ENCODE measurements at places on chromosomes 3 and 15.

- DNase-seq = peak; percentile 45
Observed at GRCh38 chr15:23038726-23039142, 635 bp downstream of the TUBGCP5 start.

GRCh38 chr15:42728560-42728959 is 8.4 kb downstream of the CDAN1 start:
- DNase-seq = no peak

DNA sequence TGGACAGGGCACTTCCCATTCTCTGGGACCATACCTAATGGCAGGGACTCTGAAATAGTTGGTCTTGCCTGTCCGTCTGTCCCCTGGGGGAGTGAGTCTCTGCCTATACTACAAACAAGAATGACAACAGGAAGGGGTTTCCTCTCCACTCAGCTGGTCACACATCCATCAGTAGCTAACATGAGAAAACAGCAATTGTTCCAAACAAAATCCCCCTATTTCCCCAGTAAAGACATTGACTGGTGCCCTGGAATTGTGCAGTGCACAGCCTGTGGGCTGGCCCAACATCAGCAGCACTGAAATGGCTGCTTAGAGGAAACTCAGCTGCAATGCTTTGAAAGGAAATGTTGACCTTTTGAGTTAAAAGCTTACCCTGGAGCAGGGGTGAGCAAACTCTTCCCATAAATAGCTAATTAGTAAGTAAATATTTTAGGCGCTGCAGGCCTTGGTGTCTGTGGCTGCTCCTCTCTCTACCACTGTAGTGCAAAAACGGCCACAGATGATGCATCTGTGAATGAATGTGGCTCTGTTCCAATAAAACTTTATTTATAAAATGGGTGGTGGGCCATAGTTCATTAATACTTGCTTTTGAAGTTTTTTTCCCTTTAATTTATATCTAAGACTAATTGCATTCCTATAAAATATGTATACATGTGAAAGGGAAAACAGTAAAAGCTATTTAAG is 174.3 kb downstream of the KLF13 start:
- DNase-seq = no peak

DNA sequence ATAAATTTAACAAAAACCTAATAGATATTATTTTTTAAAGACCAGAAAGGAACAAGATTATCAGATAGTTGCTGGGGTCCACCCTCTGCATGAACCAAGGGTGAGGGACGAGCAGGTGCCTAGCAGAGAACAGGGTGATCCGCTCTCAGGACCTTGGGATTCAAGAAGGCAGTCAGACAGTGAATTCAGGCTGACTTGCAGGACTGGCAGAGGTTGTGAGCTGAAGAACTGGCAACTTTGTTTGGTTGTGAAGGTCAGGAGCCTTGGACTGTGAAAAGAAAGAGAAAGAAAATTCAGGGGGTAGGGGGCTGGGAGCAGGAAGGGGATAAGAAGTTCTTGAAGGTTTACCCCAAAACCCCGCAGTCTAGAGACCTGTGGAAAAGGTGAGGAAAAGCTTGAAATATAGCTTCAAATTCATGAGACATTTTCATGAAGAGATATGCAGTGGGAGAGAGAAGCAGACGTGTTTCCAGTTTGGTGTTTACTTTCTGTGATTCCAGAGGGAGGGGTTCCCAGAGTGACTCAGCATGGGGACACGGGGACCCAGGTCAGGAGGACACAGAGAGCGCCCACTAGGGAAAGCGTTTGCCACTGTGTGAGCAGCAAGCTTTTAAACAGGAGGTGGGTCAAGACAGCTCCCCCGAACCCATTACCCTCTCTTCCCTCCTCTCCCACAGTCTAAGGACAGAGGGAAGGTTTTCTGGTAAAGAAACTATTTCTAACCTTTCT is 217.2 kb upstream of the UMPS start:
- DNase-seq = no peak

DNA sequence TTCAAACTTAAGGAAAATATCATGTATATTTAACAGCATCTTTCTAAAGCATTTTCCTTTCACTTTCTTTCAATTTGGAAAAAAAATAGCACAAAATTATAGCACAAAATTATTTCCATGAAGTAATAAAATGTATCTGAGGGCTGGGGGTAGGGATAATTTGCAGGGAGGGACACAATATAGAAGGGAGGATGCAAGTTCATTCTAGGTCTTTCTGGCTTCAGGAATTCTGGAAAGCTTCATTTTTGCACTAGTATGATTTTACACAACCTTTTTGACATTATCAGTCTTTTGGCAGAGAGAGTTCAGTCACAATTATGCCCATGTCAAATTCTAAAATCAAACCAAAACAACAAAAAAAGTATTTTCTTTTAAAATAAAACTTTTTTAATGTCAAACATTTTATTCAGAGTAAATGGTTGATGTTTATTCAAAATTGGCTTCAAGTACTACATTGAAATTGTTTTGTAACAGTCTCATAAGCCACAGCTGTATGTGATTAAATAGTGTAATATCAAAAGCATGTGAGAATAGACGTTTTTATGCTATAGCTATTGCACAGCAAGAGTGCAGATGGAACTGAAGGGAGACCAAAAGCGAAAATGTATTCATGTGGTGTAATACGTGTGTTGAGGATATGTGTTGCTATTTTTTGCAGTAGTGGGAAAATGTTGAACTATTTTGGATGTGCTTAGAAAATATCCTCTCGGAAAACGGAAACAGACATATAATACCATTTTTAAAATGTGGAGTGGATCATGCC is 5.8 kb downstream of the RBMS3 start:
- DNase-seq = peak; percentile 94

DNA sequence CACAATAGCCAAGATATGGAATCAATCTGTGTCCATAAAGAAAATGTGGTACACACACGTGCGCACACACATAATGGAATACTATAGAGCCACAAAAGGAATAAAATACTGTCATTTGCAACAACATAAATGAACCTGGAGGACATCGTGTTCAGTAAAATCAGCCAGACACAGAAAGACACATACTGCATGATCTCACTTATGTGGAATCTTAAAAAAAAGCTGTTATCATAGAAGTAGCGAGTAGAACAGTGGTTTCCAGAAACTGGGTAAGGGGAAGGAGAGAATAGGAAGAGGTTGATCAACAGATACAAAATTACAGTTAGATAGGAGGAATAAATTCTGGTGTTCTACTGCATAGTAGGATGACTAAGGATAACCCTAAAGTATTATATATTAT is 11.1 kb downstream of the ATOSA start:
- peak; percentile 1 for DNase-seq

DNA sequence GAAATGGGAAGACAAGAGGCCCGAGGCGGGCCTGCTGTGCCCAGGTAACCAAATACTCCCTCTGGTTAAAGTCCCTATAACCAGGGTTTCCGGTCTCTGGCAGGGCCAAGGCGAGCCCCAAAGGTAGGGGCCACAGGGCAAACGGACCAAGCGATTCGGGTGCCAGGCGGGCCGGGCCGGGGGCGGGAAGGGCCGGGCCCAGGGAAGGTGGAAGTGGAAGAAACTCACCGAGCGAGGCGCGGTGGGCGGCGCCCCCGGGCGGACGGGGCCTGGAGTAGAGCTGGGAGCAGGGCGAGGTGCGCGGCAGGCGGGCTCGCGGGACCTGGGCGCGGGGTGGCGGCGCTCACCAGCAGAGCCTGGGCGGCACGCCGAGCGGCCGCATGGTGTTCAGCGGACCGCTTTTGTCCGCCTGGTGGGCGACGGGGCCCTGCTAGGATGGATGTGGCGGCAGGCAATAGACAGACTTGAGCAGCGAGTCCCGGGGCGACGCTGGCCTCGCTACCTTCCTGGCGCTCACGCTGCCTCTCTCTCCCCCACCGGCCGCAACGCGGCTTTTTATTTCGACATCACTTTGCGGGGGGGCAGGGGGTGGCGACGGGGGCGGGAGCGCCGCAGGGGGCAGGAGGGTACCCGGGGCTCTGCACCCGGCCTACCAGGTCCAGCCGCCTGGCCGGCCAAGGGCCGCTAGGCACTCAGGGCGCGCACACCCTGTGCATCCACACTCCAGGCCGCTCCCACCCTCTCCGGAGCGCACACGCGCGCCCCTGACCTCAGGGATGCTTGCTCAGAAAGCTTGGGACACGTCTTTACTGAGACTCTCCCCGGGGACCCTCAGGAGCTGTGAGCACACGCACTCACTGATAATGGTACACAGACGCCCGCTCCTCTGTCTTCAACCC is at the start of gene GATA2:
GATA2 (minus strand) TSS at position 531 of the 899 bp plus-strand sequence. CDS start 6,170 bp downstream, outside the sequence.
- no peak for DNase-seq

DNA sequence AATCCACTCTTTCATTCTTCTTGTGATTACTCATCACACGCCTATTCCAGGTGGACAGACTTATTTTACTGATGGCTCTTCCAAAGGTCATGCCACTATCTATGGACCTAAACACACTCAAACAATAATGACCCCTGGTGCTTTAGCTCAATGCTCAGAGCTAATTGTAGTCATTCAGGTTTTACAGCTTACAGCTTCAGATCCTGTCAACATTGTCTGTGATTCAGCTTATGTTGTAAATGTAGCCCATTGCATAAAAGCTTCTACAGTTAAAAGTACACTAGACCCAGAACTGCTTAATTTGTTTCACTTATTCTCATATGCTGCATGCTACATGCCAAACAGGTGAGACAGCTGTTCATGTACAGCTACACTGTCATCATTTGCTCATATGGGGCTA is 49.2 kb downstream of the LSM3 start:
- no peak for DNase-seq

DNA sequence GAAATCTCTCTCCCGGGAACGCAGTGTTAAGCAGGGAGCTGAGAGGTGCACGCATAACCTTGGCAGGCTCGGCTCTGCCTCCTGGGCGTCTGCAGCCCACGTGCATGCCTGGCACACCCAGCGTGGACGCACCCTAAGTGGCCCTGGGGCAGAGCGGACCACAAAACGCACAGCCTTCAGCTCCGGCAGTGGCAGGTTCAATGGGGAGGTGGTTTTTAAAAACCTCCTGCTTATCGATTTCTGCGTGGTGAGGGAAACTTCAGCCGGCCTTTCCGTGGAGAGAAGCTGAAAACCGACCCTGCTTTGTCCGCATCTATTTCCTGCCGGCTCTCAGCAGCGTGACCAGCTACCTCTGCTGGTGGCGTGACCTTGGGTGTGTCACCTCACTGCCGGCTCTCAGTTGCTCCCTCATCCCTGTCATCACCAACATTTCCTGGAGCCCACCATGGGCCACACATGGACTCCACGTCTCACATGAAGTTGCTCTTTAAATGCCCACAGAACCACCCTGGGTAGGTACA is 134.8 kb upstream of the MEF2A start:
- no peak for DNase-seq

DNA sequence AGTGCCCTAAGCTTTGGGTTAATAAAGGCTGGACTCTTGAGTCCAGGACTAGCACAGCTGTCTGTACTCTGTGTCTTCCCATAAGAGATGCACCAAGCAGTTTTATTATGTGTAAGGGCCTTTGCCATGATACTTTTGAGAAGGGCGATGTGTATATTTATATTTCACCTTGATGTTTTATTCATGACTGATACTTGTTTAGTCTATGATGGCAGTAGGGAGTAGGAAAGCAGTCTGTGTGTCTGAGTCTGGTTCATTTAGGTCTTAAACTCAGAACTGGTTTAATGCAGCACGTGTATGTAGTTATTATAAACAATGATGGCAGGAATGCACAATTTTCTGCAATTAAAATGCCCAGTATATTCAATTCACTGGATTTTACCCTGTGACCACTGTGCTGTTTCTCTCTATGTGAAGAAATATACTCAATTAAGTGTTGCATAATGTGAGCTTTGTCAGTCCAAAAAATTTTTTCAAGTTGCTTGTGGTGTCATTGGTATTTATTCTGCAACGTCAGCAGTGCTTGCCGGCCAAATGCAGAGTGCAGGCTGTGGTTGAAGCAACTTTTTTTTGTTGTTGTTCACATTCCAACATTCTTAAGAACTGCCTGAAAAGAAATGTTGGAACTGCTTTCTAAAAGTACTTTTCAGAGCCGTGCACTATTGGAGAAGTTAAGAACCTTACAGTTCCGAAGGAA is 423.7 kb upstream of the SEMA6D start:
- DNase-seq = peak; percentile 97

DNA sequence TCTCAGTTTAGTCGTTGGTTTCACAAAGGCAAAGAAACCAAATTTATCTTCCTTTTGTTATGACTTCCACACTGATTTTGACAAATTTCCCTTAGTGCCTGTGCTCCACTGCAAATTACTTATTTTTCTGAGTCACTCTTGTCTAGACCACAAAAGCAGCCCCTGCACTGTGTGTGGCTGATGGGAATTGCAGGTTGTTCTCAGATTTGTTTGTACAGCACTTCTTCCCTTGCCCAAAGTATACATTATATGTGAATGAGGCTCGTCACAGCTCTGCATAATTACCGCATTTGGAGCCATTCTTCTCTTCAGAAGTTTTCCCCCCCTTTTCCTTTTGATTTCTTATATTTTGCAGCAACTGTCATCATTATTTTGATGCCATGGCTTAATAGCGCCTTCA is 354.2 kb upstream of the IL12A start:
- peak; percentile 73 for DNase-seq

DNA sequence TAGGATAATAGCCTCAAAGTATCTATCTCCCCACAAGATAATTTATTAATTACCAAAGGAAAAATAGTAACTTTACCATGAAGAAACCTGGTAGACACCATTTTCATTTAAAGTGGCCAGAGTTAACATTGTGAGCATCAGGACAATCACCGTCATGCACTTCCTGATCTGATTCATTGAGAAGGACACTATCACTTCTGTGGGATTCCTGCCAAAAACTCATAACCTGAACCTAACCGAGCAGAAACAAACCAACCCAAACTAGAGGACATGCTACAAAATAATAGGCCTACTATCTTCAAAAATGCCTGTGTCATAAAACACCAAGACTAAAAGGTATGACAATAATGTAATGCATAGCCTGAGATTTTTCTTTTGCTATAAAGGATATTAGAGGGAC is 39.0 kb downstream of the FSIP1 start:
- no peak for DNase-seq

DNA sequence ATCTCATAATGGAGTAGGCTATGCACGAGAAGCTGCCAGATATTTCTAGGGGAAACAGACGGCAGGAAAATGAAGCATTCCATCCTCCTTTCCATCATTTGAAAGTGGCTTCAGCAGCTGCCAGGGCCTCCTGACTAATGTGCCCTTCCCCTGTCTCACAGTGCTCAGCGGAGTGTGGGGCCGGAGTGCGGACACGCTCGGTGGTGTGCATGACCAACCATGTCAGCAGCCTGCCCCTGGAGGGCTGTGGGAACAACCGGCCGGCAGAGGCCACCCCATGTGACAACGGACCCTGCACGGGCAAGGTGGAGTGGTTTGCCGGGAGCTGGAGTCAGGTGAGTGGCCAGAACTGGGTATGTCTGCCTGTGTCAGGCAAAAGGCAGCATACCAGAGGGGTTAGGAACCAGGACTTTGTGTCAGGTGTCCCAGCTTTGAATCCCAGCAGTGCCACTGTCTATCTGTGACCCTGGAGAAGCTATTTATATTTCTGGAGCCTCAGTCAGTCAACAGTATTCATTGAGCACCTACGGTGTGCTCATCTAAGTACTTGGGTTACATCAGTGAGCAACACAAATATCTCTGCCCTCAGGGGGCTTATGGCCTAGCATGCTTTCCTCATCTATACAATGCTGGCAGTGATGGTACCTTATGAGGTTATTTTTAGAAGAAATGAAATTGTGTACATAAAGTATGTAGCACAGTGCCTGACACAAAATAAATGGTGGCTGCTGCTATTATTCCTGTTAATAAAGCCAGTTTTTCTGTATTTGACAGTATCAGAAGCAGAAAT is 52.4 kb upstream of the NR2E3 start:
- DNase-seq = no peak

- DNase-seq = no peak
Observed at GRCh38 chr3:65605876-65606432, 432.8 kb downstream of the MAGI1 start.

GRCh38 chr3:32989171-32989570 is 37.7 kb downstream of the CCR4 start:
- DNase-seq = no peak
